ENCODE measurements at places on chromosomes 11 and 22. TPM values are rescaled to one million over a fixed set of nuclear protein-coding genes. Genes with fewer than 3 reads are reported as not detected.

The PTPRCAP gene
- 4.2 TPM for total RNA-seq

The DUSP8 gene
- total RNA-seq: 8.9 TPM

The KCNQ1 gene
- 6.2 TPM for total RNA-seq

The TNNI2 gene
- total RNA-seq: not detected

The CTSW gene
- 2.5 TPM for total RNA-seq

GRCh38 chr11:114188851-114189570 is 107.2 kb upstream of the NNMT start:
- DNase-seq: no peak

DNA sequence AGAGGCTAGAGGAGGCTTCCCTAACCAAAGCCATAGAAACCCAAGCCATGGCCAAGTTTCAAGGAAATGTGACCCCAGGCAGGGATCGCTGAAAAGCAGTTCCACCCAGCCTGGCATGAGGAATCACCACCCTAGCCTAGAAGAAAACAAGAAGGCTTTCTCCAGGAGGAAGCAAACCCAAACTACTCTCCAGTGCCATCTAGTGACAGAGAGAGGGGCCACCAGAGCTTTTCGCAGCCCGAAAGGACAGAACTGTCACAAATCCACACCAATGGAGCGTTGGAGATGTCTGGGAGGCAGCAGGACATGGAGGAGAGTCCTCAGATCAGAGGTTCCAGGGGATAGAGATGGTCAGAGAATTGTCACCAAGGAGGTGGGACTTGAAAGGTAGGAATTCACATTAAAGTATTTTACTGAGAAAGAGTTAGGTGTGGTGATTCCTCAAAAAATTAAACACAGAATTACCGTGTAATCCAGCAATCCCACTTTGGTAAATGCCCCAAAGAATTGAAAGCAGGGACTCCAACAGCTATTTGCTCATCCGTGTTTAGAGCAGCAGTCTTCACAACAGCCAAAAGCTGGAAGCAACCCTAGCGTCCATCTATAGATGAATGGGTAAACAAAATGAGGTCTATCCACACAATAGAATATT is 67.3 kb upstream of the NUP50 start:
- peak; percentile 69 for DNase-seq

GRCh38 chr11:118314988-118315411 is 10.5 kb downstream of the CD3E start:
- DNase-seq: no peak

GRCh38 chr11:40037005-40037404 is 1422.4 kb downstream of the LRRC4C start:
- no peak for DNase-seq

- no peak for DNase-seq
Observed at GRCh38 chr11:121435551-121436511, 16.3 kb upstream of the SORL1 start.

GRCh38 chr11:105189581-105189980 is 50.0 kb upstream of the CARD18 start:
- DNase-seq: no peak

GRCh38 chr11:87819151-87819550 is 356.1 kb downstream of the RAB38 start:
- no peak for DNase-seq

DNA sequence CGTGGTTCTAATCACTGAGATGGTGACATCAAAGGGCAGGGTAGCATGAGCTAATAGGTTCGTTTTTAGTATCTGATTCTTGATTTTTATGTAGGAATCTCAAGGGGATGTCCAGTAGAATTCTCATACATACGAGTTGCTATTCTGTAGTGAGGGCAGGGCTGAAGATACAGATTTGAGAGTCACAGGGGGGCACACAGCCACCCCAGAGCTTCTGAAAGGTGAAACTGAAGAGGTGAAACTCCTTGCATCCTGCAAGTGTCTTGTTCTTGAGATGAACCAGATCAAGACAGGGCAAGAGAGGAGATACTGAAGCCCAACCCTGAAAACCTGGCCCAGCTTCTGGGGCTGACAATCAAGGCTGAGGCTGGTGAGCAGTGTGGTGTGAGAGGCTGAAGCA is 35.6 kb upstream of the TMEM123 start:
- DNase-seq: no peak

DNA sequence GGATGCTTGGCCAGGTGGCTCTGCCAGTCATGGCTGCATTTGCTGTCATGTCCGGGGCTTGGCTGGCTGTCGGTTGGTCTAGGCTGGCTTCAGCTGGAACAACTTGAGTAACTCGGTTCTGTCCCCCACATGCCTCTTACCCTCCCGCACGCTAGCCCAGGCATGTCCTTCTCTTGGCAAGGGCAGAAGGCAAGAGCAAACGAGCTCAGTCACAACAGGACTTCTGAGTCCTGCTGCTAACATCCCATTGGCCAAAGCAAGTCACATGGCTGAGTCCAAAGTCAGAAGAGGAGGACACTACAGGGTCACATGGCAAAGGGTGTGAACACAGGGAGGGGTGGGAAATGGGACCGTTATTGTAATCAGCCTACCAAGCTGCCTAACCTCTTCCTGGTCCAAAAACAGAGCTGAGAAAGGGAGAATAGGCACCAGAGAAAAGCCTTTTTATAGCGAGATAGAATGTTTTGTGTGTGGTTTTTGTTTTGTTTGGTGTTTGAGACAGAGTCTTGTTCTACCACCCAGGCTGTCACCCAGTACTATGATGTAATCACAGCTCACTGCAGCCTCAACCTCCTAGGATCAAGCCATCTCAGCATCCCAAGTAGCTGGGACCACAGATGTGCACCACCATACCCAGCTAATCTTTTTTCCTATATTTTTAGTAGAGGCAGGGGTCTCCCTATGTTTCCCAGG is 81.9 kb downstream of the MN1 start:
- no peak for DNase-seq

- no peak for DNase-seq
Observed at GRCh38 chr11:122319085-122319484, 203.1 kb upstream of the BLID start.

DNA sequence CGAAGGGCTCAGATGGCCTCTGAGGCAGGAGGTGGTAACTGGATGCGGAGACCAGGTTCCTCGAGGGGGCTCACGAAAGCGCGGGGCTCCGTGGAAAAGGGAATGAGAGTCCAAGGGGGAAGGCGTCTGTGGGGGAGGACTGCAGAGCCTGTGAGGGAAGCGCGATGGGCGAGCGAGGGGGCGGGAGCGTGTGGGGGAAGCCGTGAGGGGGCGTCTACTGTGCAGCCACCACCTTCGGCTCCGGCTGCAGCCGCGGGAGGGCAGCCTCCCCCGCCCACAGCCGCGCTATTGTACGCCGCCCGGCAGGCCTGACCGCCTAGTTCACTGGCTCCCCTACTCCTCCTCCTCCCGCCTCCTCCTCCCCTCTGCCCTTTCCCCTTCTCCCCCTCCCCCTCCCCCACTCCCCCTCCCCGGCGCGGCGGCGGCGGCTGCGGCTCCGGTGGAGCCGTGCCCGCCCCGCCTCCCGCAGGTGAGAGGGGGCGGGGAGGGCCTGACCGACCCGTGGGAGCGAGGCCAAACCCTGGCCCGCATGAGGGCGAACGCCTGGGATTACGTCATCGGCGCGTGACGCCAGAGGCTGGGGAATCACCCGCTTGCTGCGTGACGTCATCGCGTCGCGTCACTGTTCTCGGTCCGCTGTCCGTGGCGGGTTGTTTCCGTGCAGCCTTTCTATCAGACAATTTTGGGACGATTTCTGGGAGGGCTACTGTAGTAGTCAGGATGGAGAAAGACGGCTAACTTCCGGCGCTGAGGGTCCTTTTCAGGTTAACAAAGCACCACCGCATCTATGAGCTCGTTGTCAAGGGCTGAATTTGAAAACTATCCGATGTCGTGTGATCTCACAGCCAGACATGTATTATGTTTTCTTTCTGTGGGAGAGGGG is at the start of gene PAK1:
PAK1 (minus strand) TSS at position 294 of the 883 bp plus-strand sequence. CDS start 81,574 bp downstream, outside the sequence.
- peak; percentile 91 for DNase-seq
